ENCODE measurements at places on chromosomes 7 and 10. TPM values are rescaled to one million over a fixed set of nuclear protein-coding genes. Genes with fewer than 3 reads are reported as not detected.

ADCYAP1R1 gene
- 0.22 TPM for total RNA-seq

ZNF775 gene
- 8.6 TPM for total RNA-seq

SUPV3L1 gene
- 34.1 TPM for total RNA-seq

ANKRD2 gene
- total RNA-seq: not detected

CRPPA gene
- total RNA-seq: 3.3 TPM

PNLIPRP3 gene
- 0.11 TPM for total RNA-seq

GJC3 gene
- not detected for total RNA-seq

TRA2A gene
- total RNA-seq: 59.9 TPM

NPC1L1 gene
- 0.42 TPM for total RNA-seq

NSUN6 gene
- total RNA-seq: 24.7 TPM

GIMAP5 gene
- total RNA-seq: 13.9 TPM

CALML3 gene
- total RNA-seq: not detected

ITIH5 gene
- total RNA-seq: 1.3 TPM

EPO gene
- total RNA-seq: not detected

ENKUR gene
- not detected for total RNA-seq

HOXA7 gene
- 39.1 TPM for total RNA-seq

NUP42 gene
- total RNA-seq: 44.9 TPM

CYP3A5 gene
- total RNA-seq: 61.2 TPM

ADARB2 gene
- total RNA-seq: 0.61 TPM

METTL27 gene
- 2.2 TPM for total RNA-seq

PILRA gene
- total RNA-seq: 3.4 TPM

HYCC1 gene
- total RNA-seq: 16.2 TPM

ARMC10 gene
- 41.0 TPM for total RNA-seq

TMEM184A gene
- total RNA-seq: 0.28 TPM

NUTM2A gene
- 0.94 TPM for total RNA-seq

KEL gene
- total RNA-seq: not detected

ACBD7 gene
- total RNA-seq: 0.32 TPM

AASS gene
- 11.9 TPM for total RNA-seq

OPN4 gene
- total RNA-seq: 0.45 TPM

MYPN gene
- 1.9 TPM for total RNA-seq

Data from adrenal gland (tissue), 19 donors.